ENCODE measurements at places on chromosomes 5 and 9.

DNA sequence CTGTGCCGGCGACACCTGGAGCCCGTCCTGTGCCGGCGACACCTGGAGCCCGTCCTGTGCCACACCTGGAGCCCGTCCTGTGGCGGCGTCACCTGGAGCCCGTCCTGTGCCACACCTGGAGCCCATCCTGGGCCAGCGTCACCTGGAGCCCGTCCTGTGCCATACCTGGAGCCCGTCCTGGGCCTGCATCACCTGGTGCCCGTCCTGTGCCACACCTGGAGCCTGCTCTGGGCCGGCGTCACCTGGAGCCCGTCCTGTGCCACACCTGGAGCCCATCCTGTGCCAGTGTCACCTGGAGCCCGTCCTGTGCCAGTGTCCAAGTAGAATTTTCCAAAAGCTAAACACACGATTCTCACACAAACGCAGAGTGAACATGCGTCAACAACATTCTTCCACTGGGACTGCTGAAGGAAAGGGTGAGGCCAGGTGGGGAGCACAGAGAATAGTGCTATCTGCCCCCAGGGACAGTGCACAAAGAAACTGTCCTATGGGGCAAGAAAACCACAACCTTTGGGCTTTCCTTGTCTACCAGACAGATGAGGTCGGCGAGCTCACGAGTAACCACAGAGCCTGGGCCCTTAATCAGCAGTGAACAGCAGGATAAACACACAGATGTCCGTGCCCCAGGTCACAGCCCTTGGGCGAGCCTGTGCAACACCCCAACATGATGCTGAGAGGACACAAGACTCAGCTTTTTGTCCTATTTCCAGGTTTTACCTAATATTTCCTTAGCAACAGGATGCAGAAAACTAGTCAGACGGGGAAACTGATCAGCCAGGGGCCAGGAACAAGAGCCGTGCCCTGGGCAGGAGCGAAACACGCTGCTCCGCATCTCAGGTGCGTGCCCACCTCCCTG, 7.9 kb downstream of the QSOX2 start:
- no peak for DNase-seq

DNA sequence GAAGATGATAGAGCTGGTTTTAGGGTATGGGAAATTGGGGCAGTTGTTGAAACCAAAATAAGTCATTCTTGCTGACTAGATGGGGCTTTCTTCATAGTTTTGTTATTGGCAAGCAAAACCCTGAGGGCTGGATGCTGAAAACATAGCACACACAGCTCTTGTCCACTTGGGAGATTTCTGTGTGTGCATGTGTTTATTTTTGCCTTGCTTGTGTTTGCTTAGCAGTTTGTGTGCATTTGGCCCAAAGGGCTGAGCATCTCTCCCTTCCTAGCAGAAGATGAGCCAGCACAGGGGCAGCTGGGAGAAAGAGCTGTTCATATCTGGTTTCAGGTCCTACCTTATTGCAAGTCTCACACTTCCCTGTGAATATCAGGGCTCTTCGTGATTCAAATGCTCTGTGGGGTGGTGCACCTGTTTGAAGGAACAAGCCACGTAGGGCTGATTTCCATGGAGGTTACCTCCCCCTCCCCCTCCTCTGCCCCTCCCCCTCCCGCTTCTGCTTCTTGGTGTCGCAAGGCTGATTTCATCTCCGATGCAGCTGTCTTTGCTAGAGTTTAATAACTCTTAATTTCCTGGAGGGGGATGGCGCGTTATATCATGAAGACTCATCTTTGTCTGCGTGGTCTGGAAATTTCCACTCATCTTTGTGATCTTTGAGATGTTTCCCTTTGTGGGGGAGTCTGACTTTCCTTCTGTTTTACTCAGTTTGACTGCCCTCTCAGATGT, 296.5 kb downstream of the ARHGAP26 start:
- DNase-seq = no peak

DNA sequence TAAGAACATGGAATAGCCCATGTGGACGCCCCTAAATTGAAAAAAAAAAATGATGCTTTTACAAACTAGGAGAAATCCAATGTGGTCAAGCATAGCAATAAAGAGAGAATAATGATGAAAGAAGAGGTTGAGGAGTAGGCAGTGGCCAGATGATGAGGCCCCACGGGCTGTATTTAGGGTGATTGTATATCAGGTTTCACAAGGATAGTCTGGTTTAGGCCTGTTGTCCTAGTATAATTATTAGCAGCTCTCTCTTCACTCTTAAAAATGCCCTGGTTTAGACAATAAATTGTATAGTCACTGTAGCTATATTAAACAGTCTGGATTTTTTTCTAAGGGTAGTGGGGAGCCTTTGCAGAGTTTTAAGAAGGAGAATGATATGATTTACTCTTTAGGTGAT, 102.4 kb upstream of the PRRC1 start:
- no peak for DNase-seq

DNA sequence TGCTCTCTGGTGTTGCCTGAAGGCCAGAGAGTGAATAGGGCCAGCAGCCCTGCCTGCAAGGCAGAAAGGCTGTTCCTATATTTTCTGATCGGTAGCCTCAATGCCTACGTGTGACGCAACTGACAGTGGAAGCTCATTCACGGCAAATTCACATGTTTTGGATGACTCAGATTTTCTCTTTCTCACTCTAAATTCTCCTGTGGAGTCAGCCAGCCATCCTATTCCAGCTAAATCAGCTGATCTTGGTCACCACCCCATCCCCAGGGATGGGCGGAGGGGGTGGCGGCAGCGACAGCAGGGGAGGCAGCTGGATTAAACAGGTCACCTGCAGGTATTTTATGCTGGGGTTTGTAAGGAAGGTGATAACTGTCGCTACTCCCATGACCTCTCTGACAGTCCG, 52.3 kb downstream of the ZNF510 start:
- no peak for DNase-seq

DNA sequence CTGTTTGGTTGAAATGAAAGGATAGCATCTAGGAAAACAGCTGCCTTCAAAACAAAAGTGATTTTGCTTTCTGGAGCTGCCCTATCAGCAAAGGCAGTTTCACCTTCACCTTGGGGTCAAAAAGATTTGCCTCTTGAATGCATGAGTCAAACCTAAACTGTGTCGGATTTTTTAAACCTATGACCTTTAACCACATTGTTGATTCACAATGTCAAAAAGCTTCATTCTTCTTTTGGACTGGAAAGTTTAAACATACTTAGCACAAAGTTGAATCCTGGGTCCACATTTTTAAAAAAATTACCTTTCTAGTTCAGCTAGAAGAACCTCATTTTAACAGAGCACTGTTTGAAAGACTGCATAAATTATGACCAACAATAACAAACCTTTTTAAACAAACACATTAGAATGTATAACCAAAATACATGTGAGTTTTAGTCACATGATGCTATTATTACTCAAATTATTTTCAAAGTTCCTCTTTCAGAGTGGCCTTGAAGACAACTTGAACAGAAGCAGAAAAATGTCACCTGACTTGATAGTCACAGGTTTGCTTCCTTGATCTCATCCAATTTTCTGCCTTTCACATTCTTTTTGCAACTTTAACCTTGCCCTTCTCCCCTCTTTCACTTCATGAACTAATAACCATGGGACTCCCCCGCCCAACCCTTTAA, 109.7 kb upstream of the LHFPL2 start:
- DNase-seq = no peak

GRCh38 chr9:72864327-72864726, 88.5 kb downstream of the ALDH1A1 start:
- no peak for DNase-seq

DNA sequence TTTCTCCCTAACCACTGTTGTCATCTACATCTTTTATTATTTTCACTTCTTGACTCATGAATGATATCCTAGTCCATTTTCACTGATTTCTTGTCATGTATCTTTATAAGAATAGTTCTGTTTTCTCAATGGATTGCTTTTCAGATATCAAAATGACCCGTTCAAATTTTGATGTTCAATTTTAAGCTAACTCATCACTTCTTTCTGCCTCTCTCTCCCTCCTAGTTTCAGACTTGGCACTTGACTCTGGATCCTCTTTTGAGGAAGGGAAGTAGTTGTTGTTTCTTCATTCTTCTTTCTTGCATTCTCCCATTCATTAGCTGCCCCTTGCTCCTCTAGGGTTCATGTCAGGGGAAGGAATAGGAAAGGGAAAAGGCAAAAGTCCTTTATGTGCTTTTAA, 23.7 kb downstream of the CSNK1G3 start:
- DNase-seq = no peak

- DNase-seq = no peak
These were observed 662.0 kb downstream of the PTPRD start for GRCh38 chr9:9950813-9951212.

DNA sequence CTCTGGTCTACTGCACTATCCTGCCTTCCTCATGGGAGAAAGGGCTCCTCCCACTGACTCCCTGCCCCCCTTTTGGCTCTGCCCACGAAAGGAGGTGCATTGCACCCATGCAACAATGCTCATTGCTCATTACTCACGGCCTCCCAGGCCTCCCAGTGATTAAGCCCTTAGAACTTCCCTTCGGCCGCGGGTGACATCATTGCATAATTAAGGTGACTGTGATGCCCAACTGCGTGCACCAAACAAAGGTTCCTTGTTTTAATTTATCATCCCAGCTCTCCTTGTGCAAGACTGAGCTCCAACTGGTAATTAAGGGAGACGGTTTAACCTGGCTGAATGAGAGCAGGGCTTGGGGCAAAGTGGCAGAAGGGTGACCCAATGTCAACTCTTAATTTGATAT, 180.4 kb downstream of the GAS1 start:
- no peak for DNase-seq

DNA sequence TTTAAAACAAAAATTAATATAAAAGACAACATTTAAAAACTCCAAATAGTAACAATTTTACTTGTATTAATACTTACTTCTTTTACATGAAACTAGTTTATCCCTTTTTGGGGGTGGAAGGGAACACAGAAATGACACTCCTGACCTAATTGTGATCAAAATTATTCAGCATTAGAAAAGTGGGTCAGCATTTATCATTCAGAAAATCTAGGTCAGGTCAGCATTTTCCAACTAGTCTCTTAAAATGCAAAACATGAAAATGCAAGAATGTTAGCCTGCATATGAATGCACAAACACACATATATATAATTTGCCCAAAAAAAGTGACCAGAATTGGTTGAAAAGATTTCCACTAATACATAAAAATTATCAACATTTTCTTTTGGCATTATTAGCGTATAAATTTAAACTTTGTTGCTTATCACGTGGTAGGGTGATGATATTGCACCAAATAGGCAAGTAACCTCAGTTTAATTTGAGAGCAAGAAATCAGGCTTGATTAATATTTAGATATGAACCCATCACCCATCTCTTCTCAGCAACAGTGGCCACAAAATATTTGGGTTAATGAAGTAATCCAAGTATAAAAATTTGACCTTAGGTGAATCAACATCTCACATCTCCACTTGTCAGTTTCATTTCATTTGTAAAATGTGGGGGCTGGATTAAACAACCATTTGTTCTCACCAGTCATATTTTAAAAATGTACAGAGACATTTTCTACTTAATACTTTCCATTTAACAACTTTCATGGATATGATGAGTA, 5.7 kb downstream of the TMEM167A start:
- no peak for DNase-seq

DNA sequence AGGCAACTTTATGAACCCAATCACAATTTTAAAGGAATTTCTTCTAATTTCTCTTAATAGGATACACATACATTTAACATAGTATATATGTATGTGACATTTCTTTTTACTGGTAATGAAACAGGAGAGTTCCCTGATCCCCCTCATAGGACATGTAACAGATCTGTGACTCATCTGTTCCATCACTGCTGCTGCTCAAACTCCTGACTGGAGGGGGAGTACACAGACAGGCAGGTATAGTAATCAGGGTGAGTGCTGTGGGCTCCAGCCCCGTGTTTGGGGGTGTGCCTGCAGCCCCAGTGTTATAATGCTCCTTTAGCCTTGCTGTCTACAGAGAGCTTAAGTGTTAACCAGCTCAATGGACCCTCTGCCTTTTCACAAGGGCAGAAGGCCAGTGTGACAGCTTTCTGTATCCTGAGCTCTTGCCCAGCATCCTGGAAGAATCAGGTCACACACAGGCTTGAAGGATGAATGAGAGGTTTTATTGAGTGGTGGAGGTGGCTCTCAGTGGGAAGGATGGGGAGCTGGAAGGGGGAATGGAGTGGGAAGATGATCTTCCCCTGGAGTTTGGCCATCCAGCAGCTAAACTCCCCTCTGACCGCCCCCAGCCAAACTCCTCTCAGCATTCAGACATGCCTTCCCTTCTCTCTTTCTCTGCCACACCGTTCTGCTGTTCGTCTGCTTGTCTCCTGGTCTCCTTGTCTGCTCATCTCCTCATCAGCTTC, 161.3 kb downstream of the ZNF608 start:
- DNase-seq = no peak

DNA sequence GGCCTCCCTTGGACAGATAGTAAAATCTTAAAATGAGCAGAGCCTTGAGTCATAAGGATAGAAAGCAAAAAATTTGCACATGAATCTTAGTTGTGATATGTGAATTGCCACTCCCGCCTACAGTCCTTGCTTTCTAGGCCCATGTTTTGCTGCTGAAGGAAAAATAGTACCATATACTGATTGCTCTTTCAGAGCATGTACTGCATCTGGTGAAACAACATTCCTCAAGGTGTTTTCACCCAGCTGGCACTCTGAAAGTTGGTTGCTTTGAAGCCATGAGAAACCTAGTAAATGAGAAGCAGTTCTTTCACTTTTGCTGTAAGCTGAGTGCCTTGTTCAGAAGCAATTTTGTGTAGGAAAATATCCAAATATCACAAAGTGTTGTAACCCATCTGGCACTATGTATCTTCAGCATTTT, 10.3 kb downstream of the CDC37L1 start:
- DNase-seq = no peak

GRCh38 chr5:102277144-102277543, 18.9 kb downstream of the SLCO4C1 start:
- peak; percentile 17 for DNase-seq

- DNase-seq = no peak
These were observed 107.2 kb upstream of the DHFR start for GRCh38 chr5:80761966-80762365.

DNA sequence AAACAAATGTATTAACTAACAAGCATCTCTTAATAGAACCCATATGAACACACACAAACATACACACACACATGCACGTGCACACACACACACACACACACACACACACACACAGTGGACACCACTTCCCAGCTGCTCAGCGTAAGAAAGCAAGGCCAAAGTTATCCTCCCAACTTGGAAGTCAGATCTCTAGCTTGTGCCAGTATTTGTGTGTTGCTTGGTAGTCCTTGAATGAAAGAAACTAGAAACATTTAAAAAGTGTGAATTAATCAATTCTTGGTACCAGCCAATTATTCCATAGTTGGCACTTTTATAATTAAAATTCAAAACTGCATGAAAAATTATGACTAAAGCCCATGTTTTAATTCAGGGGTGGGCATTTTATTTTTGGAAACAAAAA, 178.1 kb downstream of the TMEM161B start:
- DNase-seq = no peak

- DNase-seq = no peak
These were observed 224.6 kb upstream of the ARRDC3 start for GRCh38 chr5:91607675-91608074.

DNA sequence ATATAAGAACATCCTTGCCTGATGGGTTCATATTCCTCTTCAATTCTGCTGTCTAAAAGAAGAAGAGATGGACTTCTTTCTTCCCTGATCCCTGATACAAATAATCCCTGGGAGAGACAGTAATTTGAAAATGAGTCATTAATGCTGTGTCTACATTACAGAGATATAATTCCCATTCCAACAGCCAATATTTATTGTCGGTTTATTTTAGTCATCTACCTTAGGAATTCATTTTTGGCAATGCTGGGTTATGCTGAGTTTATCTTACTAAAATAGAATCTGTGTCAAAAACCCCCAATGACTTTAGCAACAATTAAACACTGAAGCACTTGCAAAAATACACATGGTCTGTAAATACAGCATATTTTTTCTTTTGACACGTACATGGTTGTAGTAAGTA, 23.9 kb downstream of the ZNF474 start:
- no peak for DNase-seq

Measured in D341Med (cell line).